ENCODE measurements at places on chromosomes 2 and 18.
A peak's percentile ranks its signal among the peaks of the same experiment; 100 is the strongest.

DNA sequence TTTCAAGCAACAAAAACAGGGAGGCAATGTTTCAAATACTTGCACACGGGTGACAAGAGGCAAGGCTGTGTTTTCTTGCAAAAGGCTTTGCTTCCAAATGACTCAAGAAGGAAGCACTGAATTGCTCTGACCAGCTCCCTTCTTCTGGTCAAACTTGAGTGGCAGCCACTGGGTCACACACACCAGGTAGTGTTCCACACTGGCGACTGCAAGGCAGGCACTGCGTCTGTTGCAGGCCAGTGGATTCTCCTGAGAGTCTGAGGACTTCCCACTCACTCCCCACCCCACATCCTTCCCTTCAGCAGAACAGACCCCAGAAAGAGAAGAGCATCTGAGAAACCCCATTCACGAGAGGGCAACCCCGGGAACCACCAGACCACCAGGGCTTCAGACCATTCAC lies 19.8 kb downstream of the PARD6G start:
- no peak for DNase-seq

DNA sequence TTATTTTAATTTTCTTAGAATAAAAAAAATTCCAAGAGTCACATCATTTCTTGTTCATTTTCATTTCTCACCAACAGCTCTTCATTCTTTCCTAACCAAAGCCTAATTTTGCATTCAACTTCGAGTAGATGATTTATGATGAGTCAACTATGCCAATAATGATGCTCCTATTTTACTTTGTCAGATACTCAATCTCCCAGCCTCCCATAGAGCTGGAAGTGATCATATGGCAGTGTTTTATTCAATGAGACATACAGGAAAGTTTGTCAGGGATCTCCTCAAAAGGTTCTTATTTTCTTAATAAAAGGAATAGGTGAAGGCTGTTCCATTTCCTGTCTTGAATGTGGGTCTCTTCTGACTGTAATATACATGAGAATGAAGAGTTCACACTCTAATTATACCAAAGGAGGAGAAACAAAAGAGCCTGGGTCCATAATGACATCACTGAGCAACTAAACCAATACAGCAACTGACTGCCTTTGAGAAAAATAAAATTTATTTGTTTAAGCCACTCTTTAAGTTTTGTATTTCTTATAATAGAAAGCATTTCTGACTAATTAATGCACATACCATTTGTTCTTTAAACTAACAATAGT lies 231.2 kb upstream of the CYP26B1 start:
- DNase-seq: no peak

DNA sequence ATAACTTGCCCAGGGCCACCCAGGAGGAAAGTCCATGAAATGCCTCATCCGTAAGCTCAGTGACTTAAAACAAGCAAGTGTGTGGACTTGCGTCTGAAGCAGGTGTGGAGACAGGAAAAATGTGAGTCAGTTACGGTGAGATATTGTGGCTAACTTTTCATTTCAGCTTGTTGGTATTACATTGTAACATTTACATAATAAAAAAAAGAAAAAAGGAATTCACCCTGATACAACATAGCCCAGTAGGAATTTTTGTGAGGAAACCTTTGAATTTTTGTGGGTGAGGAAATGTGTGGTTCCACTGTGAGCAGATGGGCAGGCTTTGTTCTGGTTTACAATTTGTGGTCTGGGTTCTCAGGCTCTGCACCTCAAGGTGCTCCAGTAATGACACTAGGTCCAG lies 33.7 kb upstream of the LYPD6B start:
- DNase-seq: no peak

DNA sequence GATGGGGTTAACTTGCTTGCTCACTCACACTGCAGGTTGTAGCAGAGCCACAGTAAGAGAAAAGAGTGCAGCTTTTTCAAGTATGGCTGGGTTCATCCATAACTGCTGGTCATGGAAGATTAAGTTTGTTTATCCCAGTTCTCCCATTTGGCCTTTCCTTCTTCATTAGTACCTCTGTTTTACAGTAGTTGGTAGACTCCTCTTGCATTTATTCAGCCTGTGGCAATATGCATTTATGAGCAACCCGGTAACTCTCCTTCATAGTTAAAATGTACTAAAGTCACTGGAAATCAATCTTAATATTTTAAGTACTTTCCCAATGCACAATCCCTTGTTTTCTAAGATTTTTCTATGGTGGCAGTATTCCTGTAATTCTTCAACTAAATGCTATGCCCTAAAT lies 14.0 kb downstream of the FTCDNL1 start:
- no peak for DNase-seq

GRCh38 chr2:127753374-127753773 lies 52.1 kb downstream of the SFT2D3 start:
- DNase-seq: no peak

- DNase-seq: no peak
These were observed 136.9 kb upstream of the GATA6 start for GRCh38 chr18:22032392-22032961.

DNA sequence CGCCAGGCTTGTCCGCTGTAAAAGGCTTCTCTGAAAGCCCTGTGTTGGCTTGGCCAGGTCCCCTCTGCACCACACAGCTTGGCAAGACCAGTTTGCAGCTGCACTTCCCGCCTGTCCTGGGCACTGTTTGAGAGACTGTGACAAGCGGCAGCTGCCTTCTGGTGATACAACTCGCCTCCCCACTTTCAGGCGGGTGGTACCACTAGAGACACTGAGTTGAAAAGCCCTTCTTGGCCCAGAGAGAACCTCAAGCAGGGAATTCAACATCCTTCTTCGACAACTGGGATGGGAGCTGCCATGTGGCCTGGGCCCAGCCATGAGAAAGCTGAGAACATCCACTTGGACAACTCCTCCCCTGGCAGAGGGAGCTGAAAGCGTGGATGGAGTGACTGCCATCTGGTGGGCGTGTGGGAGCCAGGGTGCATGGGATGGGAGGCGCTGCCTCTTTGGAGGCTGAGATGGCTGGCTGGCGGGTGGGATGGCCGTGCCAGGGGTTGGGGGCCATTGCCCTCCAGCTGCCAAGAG lies 125.5 kb upstream of the REV1 start:
- DNase-seq: no peak

- DNase-seq: no peak
These were observed 50.3 kb upstream of the CDH20 start for GRCh38 chr18:61282926-61283325.

DNA sequence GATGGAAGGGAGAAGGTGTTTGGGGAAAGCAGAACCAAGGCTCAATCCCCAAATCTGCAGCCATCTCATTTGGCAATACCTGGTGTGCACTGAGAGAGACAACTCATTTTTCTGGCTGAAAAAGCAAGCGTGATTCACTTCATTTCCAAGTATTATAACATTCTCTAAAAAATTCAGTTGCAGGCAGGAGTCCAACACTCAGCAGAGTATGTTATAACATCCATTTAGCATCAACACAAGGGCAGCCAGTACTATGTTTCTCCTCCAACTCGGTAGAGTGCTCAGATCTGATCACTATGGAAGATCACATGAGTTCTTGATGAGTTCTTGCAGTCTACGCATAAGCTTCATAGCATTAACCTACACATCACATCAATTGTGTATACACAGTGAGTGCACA lies 99.4 kb upstream of the PID1 start:
- no peak for DNase-seq

DNA sequence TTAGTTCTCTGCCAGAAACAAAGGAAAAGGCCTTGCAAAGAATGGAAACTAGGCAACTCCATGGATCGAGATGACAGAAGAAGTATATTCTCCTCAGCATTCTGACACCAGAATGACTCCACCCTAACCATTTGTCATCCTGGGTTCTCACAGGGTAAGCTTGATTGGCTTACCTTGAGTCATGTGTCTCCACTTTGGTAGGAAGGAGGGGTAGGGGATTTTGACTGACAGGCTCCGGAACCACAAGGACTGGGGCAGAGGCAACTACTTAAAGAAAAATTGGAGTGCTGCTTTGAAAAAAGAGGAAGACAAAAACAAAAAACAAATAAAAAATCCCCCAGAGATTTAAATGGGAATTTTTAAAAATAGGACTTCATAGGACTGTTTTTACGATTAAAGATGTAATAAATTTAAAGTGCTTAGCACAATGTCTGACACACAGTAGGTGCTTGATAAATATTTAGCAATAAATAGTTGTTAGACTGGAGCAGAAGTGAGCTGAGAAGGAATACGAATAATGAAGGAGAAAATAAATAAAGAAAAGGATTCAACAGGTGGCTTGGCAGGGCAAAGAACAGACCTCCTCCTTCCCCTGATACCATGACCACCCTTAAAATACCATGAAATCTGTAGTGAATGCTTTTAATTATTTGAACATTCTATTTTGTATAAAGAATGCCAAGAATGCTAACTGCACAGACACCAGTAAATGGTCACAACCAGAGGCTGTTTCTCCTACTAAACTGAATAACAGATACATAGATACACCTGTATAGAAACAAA lies 230.2 kb downstream of the CDCA7 start:
- DNase-seq: no peak

GRCh38 chr18:58495634-58496033 lies 133.3 kb downstream of the ALPK2 start:
- no peak for DNase-seq

DNA sequence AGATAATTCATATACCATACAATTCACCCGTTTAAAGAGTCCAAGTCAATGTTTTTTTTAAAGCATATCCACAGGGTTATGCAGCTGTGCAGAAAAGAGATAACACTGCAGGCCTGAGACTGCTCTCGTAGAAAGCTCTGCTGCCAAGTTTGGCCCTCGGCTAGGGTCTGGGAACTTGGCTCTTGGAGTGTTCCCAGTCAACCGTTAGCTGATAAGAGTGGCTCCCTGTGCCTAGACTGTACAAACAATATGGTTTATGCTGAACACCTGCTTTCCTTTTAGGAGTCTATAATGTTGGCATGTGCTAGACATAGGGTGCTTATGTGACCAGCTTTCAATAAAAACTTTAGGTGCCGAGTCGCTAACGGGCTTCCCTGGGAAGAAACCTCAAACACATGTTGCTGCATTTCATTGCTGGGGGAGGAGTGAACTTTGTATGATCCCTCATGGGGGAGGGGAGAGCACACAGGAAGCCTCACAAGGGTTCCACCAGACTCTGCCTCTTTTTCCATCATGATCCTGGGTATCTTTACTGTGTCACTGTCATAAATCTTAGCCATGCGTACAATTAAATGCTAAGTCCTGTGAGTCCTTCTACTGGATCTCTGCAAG lies 34.7 kb downstream of the RFX8 start:
- DNase-seq: no peak

- DNase-seq: no peak
These were observed 7.8 kb upstream of the CNDP2 start for GRCh38 chr18:74488354-74488753.

GRCh38 chr18:13433125-13433524 lies 214.6 kb downstream of the LDLRAD4 start:
- no peak for DNase-seq

- DNase-seq: no peak
These were observed 64.6 kb downstream of the NAB1 start for GRCh38 chr2:190713471-190713870.

- no peak for DNase-seq
These were observed 69.9 kb upstream of the STK39 start for GRCh38 chr2:168317282-168317681.

DNA sequence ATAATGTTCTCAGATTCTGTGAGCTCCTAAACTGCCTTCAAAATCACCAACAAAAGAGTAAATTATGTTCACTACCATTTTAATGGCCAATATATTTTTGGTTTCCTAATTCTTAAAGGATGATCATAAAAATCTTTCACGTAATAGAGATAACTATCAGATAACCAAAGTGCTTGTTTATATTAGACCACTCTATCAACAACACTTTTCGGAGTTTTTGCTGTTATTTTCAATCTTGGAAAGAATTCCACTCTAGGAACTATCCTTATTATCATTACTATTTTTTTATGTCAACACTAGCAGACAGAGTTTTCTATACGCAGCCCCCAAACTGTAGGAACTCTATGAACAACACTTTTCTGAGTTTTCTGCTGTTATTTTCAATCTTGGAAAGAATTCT lies 782.5 kb upstream of the ZEB2 start:
- no peak for DNase-seq

GRCh38 chr2:44167311-44167907 lies 1.3 kb upstream of the PPM1B start:
- DNase-seq: no peak

DNA sequence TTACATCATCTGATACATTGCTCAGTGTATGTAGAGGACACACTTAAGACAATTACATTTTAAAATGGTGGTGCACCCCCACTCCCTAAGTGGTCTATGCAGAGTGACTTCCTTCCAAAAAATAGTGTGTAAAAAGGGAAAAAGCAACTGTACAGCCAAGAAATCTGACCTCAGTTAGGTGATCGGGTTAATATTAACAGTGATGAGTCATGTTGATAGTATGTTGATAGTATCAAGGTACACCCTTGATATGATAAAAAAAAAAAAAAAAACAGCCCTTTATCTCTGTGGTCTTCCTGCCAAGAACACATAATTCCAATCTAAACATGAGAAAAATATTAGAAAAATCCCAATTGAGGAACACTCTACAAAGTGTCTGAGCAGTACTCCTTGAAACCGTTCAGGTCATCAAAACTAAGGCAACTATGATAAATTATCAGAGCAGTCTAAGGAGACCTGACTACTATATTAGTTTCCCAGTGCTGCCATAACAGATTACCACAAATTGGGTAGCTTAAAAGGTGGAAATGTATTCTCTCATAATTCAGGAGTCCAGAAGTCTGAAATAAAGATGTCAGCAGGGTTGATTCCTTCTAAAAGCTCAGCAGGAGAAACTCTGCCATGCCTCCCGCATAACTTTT lies 171.9 kb downstream of the ARHGAP28 start:
- no peak for DNase-seq

DNA sequence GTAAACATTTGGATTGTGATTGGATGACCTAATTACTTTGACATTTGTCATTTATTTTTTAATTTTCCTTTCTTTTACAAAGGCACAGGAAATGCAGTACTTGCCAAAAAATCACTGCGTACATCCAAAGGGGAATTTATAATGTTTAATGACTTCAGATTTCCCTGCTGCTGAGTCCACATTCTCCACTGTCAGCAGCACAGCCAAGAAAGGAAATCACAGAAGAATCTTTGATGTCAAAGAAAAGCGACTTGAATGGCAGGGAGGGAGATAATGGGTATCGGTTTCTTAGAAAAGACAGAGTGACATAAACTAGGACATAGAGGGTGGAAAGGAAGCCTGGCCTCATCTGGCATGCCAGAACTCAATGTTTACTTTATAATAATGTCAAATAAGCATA lies 41.4 kb upstream of the COPS8 start:
- no peak for DNase-seq

DNA sequence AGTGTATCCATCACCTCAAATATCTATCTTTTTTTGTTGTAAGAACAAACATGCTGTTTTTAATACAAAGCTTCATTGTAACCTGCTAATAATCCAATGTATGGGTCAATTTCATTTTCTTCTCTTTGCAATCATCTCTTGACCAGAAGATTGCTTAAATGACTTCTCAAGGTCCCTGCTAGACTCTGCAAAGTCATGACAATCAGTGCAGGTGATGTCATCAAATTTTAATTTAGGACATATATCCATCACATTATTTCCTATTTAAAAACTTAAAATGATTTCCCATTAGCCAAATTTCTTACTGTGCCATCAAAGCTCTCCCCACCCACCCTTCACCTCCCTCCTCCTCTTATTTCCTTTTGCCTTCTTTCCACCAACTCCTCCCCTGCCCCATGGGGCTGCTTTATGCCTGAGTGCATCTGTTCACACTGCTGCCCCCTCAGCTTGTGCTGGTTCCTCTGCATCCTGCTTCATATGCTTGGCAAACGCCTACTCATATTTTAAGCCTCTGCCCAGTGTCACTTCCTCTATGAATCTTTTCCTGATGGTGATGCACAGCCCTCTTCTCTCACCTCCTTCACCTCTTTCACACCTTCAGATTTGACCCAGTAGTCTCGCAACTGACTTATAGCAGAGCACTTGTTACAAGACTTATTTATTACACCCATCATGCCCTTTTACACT lies 20.3 kb downstream of the PLEK start:
- peak; percentile 59 for DNase-seq

All from activated CD4-positive, alpha-beta T cell treated with anti-CD3 and anti-CD28 coated beads for 36 hours (primary cell).